Central memory CD8-positive, alpha-beta T cell (primary cell): ENCODE measurements at places on chromosomes 1 and 21.

DNA sequence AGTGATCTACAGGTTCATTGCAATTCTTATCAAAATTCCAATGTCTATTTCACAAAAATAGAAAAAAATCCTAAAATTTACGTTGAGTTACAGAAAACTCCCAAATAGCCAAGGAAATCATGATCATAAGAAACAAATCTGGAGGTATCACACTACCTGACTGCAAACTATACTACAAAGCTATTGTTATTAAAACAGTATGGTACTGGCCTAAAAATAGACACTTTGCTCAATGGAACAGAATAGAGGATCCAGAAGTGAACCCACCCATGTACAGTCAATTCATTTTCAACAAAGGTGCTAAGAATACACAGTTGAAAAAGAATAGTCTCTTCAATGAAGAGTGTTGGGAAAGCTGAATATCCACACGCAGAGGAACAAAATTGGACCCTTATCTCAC lies 30.2 kb downstream of the GBP2 start:
- no peak overlapping the region for H3K4me3 ChIP-seq
- H3K36me3 ChIP-seq: no peaks in the 10 kb centered on the region
- no peak for DNase-seq
- H3K27ac ChIP-seq: no peak overlapping the region

- peaks cover 14% of the 10 kb centered on the region for H3K27me3 ChIP-seq
- H3K27ac ChIP-seq: no peak overlapping the region
- H3K4me3 ChIP-seq: no peak overlapping the region
- no peaks in the 10 kb centered on the region for H3K36me3 ChIP-seq
- H3K4me1 ChIP-seq: no peaks in the 10 kb centered on the region
- no peak for DNase-seq
Measured at GRCh38 chr1:64282351-64282750, 78.9 kb downstream of the UBE2U start.

GRCh38 chr1:56068908-56069307 lies 510.5 kb downstream of the PLPP3 start:
- no peak overlapping the region for H3K27ac ChIP-seq
- no peaks in the 10 kb centered on the region for H3K4me1 ChIP-seq
- no peak overlapping the region for H3K4me3 ChIP-seq
- DNase-seq: no peak
- H3K27me3 ChIP-seq: no peaks in the 10 kb centered on the region

DNA sequence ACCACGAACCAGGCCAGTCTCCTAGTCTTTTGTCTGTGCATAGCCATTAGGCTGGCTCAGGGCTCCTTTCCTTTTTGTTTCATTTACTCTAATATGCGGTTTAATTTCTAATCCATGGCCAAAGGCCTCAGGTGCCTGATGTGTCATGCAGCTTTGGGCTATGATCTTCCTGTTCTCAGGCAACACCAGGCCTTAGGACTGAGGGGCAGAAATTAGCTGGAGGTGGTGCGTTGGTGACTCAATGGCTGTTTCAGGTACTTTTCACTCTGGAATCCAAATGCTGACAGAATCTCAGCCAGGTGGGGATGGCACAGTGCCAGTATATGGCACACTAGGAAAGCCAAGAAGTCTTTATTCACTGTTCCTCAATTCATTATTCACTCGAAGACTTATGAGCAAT lies 105.3 kb downstream of the CACNA1E start:
- H3K4me3 ChIP-seq: no peak overlapping the region
- no peaks in the 10 kb centered on the region for H3K36me3 ChIP-seq
- no peaks in the 10 kb centered on the region for H3K4me1 ChIP-seq
- H3K27me3 ChIP-seq: peaks cover 15% of the 10 kb centered on the region
- no peak overlapping the region for H3K27ac ChIP-seq
